ENCODE measurements at places on chromosomes 12 and 14.

DNA sequence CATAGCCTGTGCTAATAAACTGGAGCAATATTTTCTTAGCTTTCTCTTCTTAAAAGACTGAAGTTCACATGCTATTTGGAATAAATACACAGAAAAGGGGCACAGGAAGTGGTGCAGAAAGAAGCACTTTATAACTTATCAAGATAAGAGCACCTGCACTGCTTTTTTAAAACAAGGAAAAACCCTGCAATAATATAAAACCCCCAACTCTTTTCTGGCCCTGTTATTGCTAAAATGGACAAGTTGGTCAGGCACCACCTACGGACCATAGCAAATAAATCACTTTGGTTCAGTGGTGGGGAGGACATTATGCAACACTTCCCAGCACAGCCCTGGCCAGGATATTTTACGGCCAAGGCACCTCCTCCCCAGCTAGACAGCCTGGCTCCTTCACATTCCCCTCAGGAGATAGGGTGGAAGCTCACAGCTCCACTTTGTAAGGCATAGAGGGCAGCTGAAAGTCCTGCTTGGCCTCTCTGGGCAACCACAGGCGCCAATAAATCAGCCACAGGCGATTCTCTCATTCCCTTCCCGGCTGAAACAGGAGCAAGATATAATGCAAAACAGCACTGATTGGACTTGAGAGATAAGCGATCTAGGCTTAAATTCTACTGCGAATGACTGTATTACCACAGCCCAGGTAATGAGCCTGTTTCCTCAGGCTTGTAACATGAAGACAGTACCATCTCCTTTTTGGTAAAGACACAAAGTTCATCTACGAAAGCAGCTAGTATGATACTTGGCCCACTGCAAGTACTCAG, 2.0 kb downstream of the ZBTB25 start:
- no peak for DNase-seq

DNA sequence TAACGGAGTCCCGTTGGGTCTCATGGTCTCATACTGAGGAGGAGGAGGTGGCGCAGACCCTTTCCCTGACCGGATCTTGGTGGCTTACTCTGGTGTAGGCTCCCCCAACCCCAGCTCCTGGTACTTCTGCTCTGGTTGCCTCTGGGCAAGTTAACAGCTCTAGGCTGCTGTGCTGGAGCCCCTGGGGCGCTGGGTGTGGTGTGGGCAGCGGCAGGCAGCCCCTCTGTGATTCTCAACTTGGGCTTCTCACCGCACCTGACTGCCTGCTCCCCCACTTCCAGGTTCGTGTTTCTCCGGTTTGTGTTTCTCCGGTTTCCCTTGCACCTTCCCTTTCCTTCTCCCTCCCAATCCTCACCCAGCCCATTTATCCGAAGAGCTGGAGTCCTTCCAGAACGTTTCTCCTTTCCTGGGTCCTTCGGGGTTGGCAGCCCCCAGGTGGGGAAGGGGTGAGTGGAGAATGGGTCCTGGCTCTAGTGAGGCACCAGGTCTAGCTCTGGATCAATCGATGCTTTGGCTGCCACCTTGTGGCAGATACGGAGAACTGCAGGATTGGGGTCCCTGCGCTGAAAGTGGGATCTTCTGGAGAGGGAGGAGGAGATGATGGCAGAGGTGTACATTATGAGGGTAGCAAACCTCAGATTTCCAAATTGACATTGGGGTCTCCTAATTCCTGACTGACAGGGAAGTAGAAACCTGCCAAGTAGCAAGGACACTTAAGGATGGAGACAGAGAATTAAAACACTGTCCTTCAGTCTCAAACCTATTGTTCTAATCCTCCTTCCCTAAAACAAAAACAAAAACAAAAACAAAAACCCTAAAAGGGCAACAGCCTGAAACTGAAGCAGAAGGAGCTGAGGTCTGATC, 8.3 kb downstream of the CISTR start:
- peak; percentile 38 for DNase-seq

GRCh38 chr12:6533653-6533922, 729 bp upstream of the GAPDH start:
- no peak for DNase-seq

DNA sequence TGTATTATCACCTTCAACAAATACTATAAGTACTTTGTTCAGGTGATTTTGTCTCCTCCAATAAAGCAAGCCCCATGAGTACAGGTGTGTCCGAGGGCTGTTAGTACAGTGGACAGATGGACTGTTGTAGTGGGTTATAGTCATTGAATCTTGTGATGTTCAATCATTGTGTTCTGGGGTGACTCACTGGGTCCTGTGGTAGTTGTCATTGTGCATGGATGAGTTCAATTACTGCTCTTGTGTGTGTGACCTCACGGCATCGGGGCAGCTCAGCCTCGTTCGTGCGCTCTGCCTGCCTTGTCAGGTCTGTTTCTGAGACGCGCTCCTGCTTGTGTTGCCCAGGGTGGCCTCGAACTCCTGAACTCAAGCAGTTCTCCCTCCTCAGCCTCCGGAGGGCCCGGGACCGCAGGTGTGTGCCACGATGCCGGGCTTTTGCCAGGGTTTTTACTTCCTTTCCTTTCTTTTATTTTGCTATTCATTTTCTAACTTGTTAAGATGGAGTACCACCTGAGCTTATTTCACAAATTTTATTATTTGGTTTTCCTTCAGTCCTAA, 72.2 kb downstream of the DDX51 start:
- no peak for DNase-seq

DNA sequence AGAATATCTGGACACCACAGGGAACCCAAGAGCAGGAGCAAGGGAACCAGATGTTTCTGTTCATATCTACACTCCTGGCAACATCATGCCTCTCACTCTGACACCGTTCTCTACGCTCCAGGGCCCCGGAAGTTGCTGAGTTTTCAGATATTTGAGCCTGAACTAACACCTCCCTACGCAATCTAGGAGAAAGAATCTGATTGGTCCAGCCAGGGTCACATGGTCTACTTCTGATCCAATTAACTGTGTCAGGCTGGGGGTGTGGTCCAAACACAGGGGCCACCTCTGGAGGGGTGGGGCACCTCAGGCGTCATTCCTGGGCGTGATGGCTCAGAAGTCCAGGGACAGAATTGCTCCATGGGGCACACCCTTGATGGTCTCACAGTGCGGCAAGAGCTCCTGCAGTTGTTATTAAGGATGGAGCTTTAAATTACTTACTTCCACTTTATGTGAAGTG, 165.5 kb downstream of the PTPN11 start:
- DNase-seq: no peak

GRCh38 chr14:65359503-65359902, 53.0 kb upstream of the FUT8 start:
- no peak for DNase-seq

- no peak for DNase-seq
Measured at GRCh38 chr12:83471341-83471740, 784.6 kb downstream of the TMTC2 start.

GRCh38 chr14:92461891-92462290, 51.7 kb upstream of the RIN3 start:
- no peak for DNase-seq

- no peak for DNase-seq
Measured at GRCh38 chr12:74482115-74482514, 55.5 kb upstream of the ATXN7L3B start.

- peak; percentile 48 for DNase-seq
Measured at GRCh38 chr12:11958221-11959091, 112.3 kb upstream of the BCL2L14 start.

DNA sequence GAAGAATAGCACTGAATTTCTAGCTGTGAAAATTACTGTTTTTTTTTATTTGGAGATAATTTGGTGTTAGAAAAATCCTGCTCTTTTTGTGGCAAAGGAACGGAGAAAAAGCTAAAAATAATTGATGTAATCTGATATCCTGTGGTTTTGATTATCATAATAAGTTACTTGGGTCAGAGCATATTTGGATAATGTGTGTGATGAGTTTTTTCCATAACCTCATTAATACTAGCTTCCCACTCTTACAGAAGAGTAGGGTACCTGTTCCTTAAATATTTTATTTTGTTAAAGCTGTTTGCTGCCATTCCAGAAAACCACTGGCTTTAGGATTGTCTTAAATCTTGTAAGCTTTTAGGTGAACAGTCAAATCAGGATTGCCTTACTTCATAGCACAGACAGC, 4.7 kb downstream of the PSMC6 start:
- no peak for DNase-seq

- DNase-seq: no peak
Measured at GRCh38 chr12:128786741-128787391, 36.9 kb downstream of the SLC15A4 start.

DNA sequence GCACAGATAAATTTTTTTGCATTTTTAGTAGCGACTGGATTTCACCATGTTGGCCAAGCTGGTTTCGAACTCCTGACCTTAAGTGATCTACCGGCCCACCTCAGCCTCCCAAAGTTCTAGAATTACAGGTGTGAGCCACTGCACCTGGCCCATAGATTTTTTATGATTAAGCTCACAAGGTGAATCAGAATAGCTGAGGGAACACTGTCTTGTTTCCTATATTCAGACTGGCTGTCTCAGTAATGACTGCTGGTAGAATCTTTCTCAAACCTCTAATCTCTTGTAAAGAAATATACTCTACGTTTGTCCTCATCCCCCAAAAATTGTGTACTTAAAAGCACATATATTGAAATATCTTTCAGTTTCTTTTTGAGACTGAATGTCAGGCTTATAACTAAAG, 362.1 kb downstream of the EGLN3 start:
- DNase-seq: no peak

DNA sequence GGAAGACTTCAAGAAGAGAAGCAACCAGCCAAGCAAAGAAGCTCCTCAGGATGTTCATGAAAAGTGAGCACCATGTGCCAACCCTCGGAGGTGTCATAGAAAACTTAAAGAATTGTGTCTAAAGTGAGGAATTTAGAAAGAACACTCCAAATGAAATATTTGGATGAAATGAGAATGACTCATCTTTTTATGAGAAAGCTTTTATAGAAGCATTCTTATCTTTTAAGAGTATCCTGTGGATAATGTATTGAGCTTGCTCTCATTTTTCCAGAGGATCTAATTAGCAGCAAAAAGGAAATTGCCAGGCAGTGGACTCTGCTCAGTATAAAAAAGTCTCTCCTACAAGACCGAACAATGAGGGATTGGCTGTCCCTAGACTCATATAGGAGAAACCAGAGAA, 454.9 kb downstream of the LRIG3 start:
- no peak for DNase-seq

DNA sequence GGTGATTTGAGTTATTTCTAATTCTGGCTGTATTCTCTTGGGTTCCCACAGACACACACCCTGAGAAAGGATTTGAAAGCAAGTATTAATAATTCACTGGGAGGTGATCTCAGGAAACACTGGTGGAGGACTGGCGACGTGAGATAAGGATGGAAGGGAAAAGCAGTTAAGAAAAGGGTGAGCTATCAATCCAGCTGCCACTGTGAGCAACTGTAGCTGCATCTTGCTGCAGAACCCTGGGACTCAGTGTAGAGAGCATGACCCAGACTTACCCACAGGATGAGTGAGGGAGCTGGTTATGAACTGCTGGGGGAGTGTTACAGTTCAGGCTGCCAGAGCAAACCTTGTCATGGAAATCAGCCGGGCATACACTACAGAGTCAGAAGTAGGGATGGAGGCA, 71.9 kb downstream of the RESF1 start:
- no peak for DNase-seq

- DNase-seq: no peak
Measured at GRCh38 chr12:27279826-27280225, 35.7 kb downstream of the STK38L start.

DNA sequence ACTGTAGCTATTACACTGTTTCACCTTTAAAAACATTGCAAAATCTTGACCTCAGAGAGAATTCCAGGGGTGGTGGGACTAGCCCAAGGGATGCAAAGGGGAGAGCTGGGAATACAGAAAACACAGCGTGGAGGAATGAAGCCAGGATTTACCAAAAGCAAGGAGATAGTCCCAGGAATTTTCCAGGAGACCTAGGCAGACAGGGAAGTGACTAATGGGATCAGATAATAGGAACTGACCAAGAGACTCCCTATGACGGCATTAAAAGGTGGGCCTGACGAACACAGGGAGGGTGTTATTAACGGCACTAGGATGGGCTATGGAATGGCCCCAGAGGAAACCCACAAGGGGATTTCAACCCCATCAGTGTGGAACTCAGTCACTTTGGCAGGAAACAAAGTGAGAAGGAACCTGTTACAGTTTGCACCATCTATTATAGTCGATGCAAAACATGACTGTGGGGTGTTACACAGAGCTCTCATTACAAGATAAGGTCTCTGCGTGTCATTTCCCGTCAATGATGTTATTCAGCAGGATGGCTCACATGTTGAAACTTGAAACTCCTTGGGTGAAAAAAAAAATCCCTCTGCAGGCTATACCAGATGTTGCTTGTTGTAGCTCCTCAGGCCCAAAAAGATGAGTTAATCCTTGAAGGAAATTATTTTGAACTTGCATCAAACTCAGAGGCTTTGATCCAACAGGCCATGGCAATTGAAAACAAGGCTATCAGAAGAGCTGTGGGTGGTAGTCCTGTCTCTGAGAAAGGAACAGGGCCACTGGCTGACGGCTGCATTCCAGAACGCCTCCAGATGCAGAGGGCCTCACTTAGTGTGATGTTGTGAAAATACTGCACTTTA, 58.7 kb downstream of the DRAM1 start:
- DNase-seq: no peak

- DNase-seq: no peak
Measured at GRCh38 chr14:23572524-23572828, 4.9 kb upstream of the AP1G2 start.

DNA sequence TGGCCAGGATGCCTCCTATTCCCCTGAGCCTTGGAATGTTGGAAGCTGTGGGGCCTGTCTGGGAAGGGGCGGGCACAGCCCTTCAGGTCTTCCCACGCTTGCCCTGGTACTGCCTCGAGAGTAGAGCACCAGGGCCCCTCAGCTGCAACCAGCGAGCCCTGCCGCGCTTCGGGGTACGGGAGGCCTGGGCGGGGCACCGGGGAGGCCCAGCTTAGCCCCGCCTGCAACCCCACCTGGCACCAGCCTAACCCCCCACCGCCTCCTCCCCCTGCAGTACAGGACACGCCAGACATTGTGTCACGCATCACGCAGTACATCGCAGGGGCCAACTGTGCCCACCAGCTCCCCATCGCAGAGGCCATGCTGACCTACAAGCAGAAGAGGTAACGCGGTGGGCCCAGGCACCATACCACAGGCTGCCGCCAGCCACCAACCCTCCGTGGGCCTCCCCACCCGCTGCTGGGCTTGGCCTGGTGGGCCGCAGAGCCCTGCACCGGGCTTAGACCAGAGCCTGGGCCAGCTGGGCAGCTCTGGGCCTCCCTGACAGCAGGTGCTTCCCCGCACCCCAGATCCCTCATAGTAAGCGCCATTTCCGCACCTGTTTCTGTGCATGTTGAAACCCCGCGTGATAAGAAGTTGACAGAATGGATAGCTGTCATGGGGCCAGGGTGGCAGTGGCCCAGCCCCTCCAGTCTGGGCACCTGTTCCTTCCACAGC, 13.6 kb upstream of the TEX22 start:
- DNase-seq: no peak

DNA sequence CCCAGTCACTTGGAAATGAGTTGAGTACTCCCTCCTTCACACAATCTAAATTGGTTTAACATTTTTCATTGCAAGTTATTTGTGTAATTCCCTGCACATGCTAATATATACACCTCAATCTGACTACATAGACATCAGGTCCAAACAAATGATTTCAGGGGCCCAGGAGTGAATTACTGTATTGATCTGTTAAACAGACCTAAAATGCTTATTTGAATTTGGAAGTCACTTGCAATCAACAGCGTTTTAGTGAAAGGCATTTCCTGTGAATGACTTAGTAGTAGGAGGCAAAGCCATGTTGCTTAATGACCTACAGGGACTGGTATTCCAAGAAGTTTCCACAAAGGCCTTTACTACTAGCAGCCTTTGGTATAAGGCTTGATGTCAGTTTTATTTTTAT, 22.6 kb upstream of the SLC15A5 start:
- DNase-seq: no peak
